Osteoblast (primary cell): ENCODE measurements at places on chromosomes 12 and 14.

- peaks cover 26% of the 10 kb centered on the region for H3K4me1 ChIP-seq
- no peaks in the 10 kb centered on the region for H3K27me3 ChIP-seq
- H3K4me3 ChIP-seq = peak within 1 kb of the TSS; percentile 72
- H3K36me3 ChIP-seq = no peaks in the 10 kb centered on the region
- H3K27ac ChIP-seq = peak within 1 kb of the TSS; percentile 60
- peak; percentile 95 for DNase-seq
Measured at GRCh38 chr12:104215638-104216297, at the start of gene TXNRD1. TXNRD1 (plus strand) TSS chr12:104215779; CDS start chr12:104215803, 24 bp downstream.

DNA sequence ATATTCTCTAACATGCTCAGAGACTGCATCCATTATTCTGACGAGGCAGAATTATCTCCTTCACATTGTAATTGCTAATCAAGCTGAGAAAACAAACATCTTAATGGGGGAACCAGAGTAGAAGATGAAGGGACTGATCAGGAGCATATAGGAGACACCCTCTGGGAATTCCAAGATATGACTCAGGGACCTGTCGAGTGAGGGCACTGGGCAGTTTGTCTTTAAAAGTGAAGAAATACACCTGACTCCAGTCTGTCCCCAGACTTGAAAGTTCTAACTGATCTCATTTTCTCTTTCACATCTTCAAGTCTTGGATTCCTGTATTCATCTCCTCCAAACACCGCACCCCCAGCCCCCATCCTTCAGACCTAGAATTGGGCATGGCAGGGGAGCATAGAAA is 226.9 kb upstream of the PLXNC1 start:
- H3K4me1 ChIP-seq = peaks cover 28% of the 10 kb centered on the region
- no peak for DNase-seq
- H3K27ac ChIP-seq = no peak overlapping the region
- no peaks in the 10 kb centered on the region for H3K36me3 ChIP-seq
- H3K4me3 ChIP-seq = no peak overlapping the region
- no peaks in the 10 kb centered on the region for H3K27me3 ChIP-seq

GRCh38 chr14:52598568-52598967 is 45.9 kb downstream of the GPR137C start:
- no peaks in the 10 kb centered on the region for H3K36me3 ChIP-seq
- H3K27ac ChIP-seq = no peak overlapping the region
- no peaks in the 10 kb centered on the region for H3K27me3 ChIP-seq
- no peak for DNase-seq
- H3K4me1 ChIP-seq = no peaks in the 10 kb centered on the region

DNA sequence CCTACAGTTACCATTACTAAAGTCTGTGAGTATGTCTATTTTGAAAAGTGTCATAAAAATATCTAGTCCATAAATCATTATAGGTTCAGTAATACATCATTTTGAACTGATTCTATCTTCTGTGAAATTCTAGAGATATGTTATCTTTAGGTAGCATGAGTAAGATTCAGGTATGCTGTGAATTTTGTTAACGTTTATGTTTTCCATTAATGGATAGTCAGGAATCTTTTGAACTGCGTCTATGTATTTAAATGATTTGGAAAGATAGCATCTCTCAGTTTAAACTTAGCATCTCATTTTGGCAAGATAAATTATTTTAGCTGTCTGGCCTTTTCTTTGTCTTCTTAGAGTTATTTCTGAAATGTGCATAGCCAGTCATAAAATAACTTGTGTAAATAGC is 8.3 kb downstream of the ALG10B start:
- H3K36me3 ChIP-seq = no peaks in the 10 kb centered on the region
- H3K4me1 ChIP-seq = no peaks in the 10 kb centered on the region
- no peak for DNase-seq
- no peak overlapping the region for H3K27ac ChIP-seq
- H3K4me3 ChIP-seq = no peak overlapping the region

GRCh38 chr14:22039938-22040780 is 366.5 kb upstream of the OR4E1 start:
- no peaks in the 10 kb centered on the region for H3K36me3 ChIP-seq
- H3K4me1 ChIP-seq = no peaks in the 10 kb centered on the region
- DNase-seq = no peak
- H3K4me3 ChIP-seq = no peak overlapping the region
- no peaks in the 10 kb centered on the region for H3K27me3 ChIP-seq
